Kidney epithelial cell (primary cell): ENCODE measurements at places on chromosomes 1 and 21. TPM values are rescaled to one million over a fixed set of nuclear protein-coding genes. Genes with fewer than 3 reads are reported as not detected.

DNA sequence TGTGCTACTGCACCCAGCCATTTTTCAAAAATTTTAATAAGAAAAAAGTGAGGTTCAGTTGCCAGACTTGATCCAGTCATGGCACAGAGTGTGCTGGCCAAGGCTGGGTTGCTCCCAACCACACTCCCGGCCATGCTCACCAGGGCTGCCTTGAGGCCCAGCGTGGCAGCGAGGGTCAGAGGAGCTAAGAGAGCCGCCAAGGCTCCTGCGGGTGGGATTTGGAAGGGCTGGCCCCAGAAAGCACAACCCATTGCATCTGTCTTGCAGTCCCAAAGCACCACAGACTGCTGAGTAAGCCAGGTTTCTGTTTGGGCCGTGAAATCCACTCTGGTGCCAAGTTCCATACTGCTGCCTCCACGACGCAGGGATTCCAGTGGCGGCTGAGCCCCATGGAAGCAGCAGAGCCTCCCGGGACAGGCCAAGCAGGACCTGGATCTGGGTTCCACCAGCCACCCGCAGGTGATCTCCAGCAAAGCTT is 22.6 kb downstream of the ZBTB17 start:
- no peak for DNase-seq

- peak; percentile 68 for DNase-seq
These were observed 8.2 kb downstream of the IFFO2 start for GRCh38 chr1:18948048-18948912.

DNA sequence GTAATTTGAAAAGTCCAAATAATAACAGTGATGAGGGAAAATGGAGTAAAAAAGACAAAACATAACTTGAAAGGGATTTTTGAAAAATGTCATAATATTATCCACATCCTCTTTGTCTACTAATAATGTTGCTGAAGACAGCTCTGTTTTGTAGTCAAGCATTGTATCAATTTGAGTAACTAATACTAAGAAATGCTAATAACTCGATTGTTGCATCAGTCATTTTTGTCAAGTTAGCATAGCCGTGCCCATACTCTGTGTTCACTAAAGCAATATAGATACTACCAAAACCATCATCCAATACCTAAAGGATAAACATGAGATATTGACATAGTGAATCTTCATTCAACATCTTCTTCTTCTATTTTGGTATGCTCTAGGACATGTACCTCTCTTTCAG is 17.3 kb downstream of the PDC start:
- DNase-seq, result no peak

- DNase-seq, result no peak
These were observed 12.4 kb upstream of the ZNF124 start for GRCh38 chr1:247184254-247184653.

GRCh38 chr1:117659550-117660270 is 53.9 kb downstream of the TENT5C start:
- DNase-seq, result no peak

GRCh38 chr1:106063510-106063909 is 993.0 kb upstream of the PRMT6 start:
- DNase-seq, result no peak

DNA sequence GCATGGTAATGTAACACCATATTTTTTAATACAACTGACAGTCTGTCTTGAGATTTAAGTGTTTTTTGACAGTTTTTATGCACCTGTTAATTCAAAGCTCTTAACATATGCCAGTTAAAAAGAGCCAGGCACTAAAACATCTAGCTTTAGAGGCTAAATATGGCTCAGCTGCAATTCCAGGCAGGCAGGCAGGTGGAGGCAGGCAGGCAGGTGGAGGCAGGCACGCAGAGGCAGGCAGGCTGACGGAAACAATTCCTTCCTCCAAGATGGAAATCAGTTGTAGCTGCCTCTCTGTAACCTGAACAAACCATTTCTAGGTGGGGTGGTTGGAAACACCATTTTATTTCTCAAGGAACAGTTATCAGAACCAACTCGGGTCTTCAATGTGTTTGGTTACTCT is 51.2 kb downstream of the GORAB start:
- DNase-seq, result no peak

- no peak for DNase-seq
These were observed 3.4 kb upstream of the NVL start for GRCh38 chr1:224333309-224333926.

Gene KRTAP21-3
- total RNA-seq, result not detected in 2 replicates

Gene FCAMR
- total RNA-seq, result not detected in 2 replicates

Gene SLC25A34
- 0.25 and 0.34 TPM in 2 replicates for total RNA-seq

Gene MPL
- not detected in 2 replicates for total RNA-seq

Gene LDLRAD1
- total RNA-seq, result not detected in 2 replicates

Gene DNAJC8
- 78.9 and 93.3 TPM in 2 replicates for total RNA-seq

Gene SEC16B
- 0.96 and 1.2 TPM in 2 replicates for total RNA-seq

Gene SPATA1
- total RNA-seq, result not detected in 2 replicates
